ENCODE measurements at places on chromosomes 1 and 21. TPM values are rescaled to one million over a fixed set of nuclear protein-coding genes. Genes with fewer than 3 reads are reported as not detected.

DMRTA2 gene
- total RNA-seq, result not detected

TNFSF4 gene
- total RNA-seq, result 3.9 TPM

GRIK1 gene
- 3.0 TPM for total RNA-seq

AMY2B gene
- total RNA-seq, result 21.5 TPM

TLR5 gene
- 0.88 TPM for total RNA-seq

KIF14 gene
- total RNA-seq, result 2.2 TPM

PROX1 gene
- 15.7 TPM for total RNA-seq

DEPDC1 gene
- total RNA-seq, result 4.0 TPM

NID1 gene
- total RNA-seq, result 57.3 TPM

AADACL4 gene
- 0.20 TPM for total RNA-seq

OR2T29 gene
- not detected for total RNA-seq

S100A8 gene
- not detected for total RNA-seq

All from hepatocyte (in vitro differentiated cells).